NCI-H748 treated with DMSO at 0.1 percent for 48 hours (cell line): ENCODE measurements at places on chromosomes 1 and 21.

DNA sequence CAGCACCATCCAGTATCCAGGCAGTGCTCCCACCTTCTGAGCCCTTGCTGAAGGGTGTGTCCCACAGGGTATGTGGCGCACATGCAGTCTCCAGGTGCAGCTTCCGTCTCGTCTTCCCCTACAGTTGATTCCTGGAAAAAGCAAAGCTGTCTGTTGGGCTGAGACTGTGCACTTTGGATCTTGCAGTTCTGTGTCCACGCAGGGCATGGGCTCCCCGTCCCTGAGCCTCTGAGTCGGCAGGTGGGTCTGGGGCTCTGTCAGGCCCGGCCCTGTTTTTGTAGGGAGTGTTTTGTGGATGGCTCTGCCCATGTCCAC, 32.8 kb downstream of the SNAP47 start:
- DNase-seq: no peak

DNA sequence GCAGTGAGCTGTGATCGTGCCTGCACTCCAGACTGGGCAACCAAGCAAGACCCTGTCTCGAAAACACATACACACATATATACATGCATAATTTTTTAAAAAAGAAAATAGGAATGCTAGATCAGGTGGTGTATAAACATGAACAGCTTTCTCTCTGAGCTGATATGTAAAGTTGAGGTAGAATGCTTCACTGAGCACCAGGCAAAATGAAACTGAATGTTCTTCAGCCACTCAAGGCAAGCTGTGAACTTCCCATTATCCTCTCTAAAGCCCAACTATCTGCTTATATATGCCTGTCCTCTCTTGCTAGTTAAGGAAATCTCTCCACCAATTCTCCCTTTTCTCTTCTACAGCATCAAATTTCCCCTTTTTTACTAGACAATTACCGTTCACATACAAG, 93.0 kb downstream of the NUF2 start:
- no peak for DNase-seq

DNA sequence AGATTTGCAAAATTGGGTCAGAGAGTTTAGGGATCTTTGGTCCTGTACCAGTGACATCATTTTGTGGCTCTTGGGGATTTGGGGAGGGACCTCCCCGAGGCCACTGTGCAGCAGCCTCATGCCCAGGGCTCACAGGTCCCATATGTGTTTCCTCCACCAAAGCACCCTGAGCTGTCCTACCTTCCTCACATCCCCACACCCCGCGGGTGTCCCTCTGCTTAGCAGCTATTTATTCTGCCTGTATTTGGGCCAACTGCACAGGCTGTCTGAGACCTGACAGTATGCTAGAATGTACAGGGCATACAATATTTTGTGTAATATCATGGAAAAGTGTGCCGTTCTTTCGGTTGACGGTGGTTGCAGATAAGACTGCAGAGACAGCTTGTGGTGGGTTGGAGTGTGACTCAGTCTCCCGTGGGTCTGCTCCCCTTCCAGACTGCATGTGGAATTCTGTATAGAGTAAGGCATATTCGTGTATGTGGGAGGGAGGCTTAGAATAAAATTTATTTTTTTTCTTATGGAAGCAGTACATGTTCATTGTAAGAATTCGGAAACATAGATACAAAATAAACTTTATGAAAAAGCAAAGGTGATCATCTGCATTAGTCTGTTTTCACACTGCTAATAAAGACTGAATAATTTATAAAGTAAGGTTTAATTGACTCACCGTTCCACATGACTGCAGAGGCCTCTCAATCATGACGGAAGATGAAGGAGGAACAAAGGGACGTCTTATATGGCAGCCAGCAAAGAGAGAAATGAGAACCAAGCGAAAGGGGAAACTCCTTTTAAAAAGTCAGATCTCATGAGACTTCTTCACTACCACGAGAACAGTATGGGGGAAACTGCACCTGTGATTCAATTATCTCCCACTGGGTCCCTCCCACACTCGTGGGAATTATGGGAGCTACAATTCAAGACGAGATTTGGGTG, 84.4 kb downstream of the ADARB1 start:
- DNase-seq: no peak

- DNase-seq: no peak
These were observed 269.0 kb downstream of the LTN1 start for GRCh38 chr21:28723646-28724045.

GRCh38 chr1:31523012-31523411, 53.3 kb upstream of the TINAGL1 start:
- DNase-seq: no peak

GRCh38 chr1:235088907-235089306, 39.7 kb downstream of the TOMM20 start:
- DNase-seq: no peak

DNA sequence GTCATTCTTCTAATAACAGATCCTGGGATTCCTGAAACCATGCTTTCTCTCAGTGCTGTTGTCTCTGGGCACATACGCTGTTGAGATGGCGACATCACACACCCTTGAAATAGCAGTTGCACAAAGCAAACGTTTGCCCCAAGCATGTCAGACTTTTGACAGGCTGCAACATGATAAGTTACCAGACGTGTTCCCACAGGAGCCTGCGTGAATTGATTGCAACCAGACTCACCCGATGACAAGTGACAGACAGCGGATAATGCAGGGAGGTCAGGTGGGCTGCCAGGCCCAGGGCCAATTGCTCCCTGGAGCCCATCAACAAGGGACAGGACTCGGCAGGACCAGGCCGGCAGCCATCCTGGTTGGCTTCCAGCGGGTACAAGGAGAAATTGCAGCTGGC, 310.9 kb downstream of the SIPA1L2 start:
- no peak for DNase-seq

- no peak for DNase-seq
These were observed 467.6 kb upstream of the ZRANB2 start for GRCh38 chr1:71548398-71548890.

DNA sequence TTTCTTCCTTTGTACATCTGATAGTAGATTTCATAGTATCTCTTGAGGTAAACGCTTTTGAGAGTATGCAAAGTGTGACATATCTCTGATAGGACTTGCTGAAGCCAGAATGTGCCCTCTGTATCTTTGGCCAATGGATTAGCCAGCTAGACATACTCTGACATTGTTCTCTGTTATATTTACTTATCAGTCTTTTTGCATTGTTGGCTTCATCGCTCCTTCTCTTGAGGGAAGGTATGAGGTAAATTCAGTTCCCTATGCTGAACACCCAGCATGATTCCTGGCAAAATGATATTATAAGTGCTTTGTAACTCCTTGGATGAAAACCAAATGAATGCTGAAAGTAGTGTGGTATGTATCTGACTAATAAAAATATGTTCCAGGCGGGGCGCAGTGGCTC, 163.2 kb upstream of the CACYBP start:
- no peak for DNase-seq

- no peak for DNase-seq
These were observed 129.8 kb upstream of the SAMSN1 start for GRCh38 chr21:14675774-14676530.

GRCh38 chr1:242449661-242450060, 74.8 kb downstream of the PLD5 start:
- peak; percentile 60 for DNase-seq

DNA sequence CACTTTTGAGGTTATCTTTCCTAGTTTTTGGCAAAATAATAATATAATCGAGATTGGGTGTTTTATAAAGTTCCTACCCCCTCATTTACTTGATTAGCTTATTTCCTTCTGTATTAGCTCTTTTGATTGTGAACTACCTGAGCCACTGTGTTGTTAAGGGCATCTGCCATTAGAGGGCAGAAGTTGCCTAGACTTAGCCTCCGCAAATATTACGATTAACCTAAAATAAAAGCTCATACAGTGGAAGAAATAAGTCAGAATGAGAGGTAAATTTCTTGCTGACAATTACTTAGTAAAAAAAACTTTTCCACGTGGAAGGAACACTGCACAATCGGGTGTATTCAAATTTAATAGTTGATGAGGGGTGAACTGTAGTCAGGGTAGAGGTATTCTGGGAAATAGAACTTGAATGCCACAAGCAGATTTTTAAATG, 2.3 kb downstream of the H3-3A start:
- no peak for DNase-seq

DNA sequence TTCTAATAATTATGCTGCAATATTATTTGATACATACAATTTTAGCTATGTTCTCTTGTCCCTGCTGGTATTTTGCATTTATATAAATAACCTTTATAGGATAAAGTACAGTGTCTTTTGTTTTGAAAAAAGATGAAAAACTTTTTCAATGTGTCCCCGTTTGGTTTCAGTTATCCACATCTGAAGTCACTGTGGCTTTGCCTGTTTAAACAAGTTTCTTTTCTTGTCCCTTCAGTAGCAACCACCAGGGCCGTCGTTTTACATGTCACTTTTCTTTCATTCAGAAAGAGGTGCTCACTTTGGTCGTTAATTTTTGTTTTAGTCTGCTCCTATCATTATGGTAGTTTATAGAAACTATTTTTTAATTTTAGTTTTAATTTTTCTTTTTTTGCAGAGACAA, 41.4 kb downstream of the RABGAP1L start:
- DNase-seq: no peak

- peak; percentile 27 for DNase-seq
These were observed 35.8 kb downstream of the EVI5 start for GRCh38 chr1:92749024-92749634.

- no peak for DNase-seq
These were observed 10.1 kb downstream of the CHD1L start for GRCh38 chr1:147252540-147252939.

DNA sequence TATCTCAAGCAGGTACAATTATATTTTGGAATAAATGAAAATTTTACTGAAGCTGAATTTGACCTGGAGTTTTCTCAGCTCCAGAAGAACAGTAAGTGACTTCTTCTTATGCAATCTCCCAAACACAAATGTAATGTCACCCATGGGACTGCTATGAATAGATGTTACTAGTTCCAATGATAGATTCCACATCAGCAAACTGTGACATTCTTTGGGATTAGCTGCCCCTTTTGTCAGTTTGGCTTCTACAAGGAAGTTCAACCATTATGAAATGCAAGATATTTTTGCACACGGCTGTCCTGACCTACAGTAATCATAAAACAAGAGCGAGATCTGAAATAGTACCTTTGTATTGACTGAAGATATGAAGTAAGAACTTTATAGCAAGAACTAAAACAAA, 27.8 kb upstream of the TSNAX start:
- no peak for DNase-seq

GRCh38 chr1:167312871-167313270, 92.2 kb downstream of the POU2F1 start:
- DNase-seq: no peak

DNA sequence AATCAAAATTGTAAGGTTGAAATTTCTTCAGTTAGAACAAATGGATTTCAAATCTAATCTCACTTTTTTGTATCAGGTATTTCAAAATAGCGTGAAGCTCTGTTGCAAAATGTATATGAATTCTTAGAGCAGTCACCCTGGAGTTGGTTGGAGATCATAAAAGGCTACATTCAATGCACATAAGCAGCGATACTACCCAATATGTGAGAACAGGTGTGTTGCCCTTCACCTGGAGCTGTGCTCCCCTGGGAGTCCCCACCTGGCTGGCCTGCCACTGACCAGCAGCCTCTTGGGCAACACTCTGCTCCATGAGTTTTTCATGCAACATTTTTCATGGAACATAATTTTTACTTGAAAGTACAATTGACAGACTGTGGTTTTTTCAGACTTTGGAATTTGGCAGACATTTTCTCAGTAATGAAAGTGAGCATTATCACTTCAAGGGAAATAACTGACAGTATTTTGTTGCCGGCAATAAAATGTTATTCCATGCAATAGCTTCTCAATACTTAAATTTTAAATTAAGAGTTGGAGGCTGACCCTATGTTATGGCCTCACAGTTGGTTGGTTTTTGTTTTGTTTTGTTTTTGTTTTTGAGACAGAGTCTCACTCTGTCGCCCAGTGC, 95.1 kb downstream of the ST3GAL3 start:
- no peak for DNase-seq

DNA sequence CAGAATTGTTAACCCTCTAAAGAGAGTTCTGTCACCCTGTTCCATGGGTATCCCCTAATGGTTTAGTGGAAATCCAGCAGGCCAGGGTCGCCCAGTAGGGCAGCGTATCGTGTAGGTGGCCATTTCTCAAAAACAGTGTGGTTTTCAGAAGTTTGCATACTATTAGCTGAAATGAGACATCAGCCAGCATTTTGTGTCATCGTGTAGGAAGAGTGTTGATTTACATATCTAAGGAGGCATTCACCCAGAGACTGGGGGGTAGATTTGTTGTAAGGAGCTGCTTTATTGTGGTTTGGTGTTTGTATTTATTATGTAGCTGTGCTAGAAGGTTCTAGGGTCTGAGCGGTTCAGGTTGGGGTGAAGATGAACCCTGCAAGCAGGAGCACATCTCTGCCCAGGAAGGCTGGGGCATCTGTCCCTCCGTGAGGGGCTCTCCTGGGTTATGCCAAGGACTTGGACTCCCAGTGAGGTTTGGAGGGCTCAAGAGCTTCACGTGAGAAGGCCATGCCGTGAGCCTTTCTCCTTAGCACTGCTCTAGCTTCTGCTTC, 174.4 kb downstream of the PGBD5 start:
- no peak for DNase-seq

- DNase-seq: no peak
These were observed 40.4 kb downstream of the RHBG start for GRCh38 chr1:156409439-156409838.

DNA sequence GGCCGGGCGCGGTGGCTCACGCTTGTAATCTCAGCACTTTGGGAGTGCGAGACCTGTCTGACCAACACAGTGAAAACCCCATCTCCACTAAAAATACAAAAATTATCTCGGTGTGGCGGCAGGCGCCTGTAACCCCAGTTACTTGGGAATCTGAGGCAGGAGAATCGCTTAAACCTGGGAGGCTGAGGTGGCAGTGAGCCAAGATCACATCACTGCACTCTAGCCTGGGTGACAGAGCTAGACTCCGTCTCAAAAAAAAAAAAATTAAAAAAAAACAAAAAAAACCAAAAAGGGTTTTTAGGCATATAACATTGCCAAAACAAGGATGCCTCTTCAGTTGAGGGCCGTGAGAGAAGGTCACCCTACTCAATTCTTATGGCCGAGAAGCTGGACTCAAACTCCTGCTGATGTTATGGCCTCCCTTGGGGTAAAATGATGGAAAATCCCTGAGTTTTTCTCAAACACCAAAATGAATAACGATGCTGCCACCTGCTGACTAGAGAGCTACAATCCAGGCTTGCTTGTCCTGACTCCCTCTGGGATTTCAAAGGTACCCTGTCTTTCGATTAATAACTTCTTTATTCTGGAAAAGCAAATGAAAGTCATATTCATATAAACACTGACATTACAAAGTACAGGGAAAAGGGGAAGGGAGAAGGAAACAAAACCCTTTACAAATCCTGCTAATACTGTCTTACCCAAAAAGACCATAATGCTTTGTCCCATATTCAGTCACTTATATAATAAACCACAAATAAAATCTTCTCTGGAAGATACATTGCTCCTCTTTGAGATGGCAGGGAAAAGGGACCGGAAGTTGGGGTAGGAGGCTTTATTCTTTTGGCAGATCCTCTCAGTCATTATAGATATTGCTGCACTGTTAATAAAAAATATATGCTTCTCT, 10.7 kb downstream of the RAB42 start:
- DNase-seq: peak; percentile 34

GRCh38 chr1:172616195-172616594, 42.7 kb upstream of the FASLG start:
- DNase-seq: no peak
